ENCODE measurements at places on chromosomes 16 and 17. TPM values are rescaled to one million over a fixed set of nuclear protein-coding genes. Genes with fewer than 3 reads are reported as not detected.
A peak's percentile ranks its signal among the peaks of the same experiment; 100 is the strongest.

DNA sequence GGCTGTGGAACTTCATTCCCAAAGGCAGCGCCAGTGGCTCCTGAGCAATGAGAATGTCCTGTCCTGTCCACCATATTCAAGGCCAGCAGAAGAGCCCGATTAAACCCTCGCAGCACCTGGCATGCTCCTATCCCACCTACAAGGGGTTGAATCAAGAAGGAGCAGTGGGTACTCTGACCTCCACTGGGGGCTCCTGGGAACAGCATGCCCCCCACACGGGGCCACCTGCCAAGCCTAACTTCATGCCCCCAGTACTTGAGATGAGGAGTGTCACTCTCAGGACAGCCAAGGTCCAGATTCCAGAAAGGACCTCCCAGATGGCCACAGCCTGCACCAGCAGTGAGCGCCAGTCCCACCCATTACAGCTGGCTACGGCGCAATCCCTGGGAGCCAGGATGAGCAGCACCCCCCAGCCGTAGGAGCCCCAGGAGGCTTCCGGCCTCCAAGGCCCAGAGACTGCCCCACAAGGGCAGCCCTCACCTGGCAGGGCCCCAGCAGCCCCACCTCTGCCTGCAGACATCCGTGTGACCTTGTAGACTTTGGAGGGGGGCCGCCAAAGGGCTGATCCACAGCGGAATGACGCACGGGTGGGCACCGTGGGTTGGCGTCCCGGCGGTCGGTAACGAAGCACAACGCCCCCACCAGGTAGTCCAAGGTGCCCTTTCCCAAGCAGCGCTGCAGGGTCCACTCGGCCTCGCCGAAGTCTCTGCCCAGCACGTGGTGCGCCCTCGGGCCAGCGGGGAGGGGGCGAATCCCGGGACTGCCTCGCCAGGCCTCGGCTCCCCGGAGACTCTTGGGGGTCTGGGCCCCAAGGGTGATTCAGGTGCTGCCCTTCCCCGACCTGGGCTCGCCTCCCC is 1.0 kb upstream of the MPDU1 start:
- peak overlapping the region; percentile 96 for H3K27ac ChIP-seq
- DNase-seq: peak; percentile 46
- H3K27me3 ChIP-seq: no peaks in the 10 kb centered on the region
- peak overlapping the region; percentile 98 for H3K4me3 ChIP-seq
- H3K36me3 ChIP-seq: peaks cover 48% of the 10 kb centered on the region

GRCh38 chr17:44345454-44346026 is 438 bp downstream of the GRN start:
- peak overlapping the region; percentile 82 for H3K4me3 ChIP-seq
- H3K27me3 ChIP-seq: no peaks in the 10 kb centered on the region
- H3K27ac ChIP-seq: no peak overlapping the region
- DNase-seq: peak; percentile 88
- no peaks in the 10 kb centered on the region for H3K36me3 ChIP-seq

DNA sequence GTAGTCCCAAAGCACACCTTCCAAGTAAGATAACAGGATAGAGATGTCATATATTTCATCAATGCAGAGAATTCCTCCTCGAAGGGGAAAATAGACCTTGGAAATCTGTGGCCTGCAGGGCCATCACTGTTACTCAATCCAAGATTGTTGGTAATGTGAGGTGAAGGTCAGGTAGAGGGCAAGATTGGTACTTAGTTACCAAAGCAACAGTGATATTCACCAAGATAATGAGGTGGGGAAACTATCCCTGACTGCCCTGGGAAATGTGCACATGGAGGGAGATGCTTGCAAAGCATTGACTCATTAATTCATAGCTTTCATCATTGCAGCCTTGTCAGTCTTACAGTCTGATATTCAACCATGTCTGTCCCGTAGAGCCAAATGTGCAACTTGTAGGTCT is 234.1 kb upstream of the MON1B start:
- H3K27ac ChIP-seq: no peak overlapping the region
- no peak overlapping the region for H3K4me3 ChIP-seq
- H3K27me3 ChIP-seq: no peaks in the 10 kb centered on the region
- DNase-seq: no peak
- no peaks in the 10 kb centered on the region for H3K4me1 ChIP-seq
- no peaks in the 10 kb centered on the region for H3K36me3 ChIP-seq

- no peak for DNase-seq
- H3K4me3 ChIP-seq: no peak overlapping the region
- no peaks in the 10 kb centered on the region for H3K36me3 ChIP-seq
- H3K4me1 ChIP-seq: no peaks in the 10 kb centered on the region
- H3K27me3 ChIP-seq: no peaks in the 10 kb centered on the region
These were observed 299.8 kb upstream of the SALL1 start for GRCh38 chr16:51450909-51451308.

- no peak for DNase-seq
- no peaks in the 10 kb centered on the region for H3K27me3 ChIP-seq
- no peak overlapping the region for H3K27ac ChIP-seq
- no peak overlapping the region for H3K4me3 ChIP-seq
These were observed 18.6 kb upstream of the MED13 start for GRCh38 chr17:62083651-62084050.

GRCh38 chr17:78438271-78438691 is 59.8 kb downstream of the PGS1 start:
- no peaks in the 10 kb centered on the region for H3K4me1 ChIP-seq
- DNase-seq: no peak
- H3K27ac ChIP-seq: no peak overlapping the region
- H3K4me3 ChIP-seq: no peak overlapping the region

- H3K27me3 ChIP-seq: no peaks in the 10 kb centered on the region
- no peaks in the 10 kb centered on the region for H3K4me1 ChIP-seq
- no peak overlapping the region for H3K4me3 ChIP-seq
- DNase-seq: peak; percentile 32
- no peak overlapping the region for H3K27ac ChIP-seq
These were observed 35.8 kb downstream of the GP2 start for GRCh38 chr16:20291208-20292206.

- H3K36me3 ChIP-seq: no peaks in the 10 kb centered on the region
- H3K4me1 ChIP-seq: no peaks in the 10 kb centered on the region
- no peak overlapping the region for H3K27ac ChIP-seq
- no peaks in the 10 kb centered on the region for H3K27me3 ChIP-seq
- no peak for DNase-seq
These were observed 44.0 kb downstream of the MYH3 start for GRCh38 chr17:10612957-10613744.

GRCh38 chr17:28871056-28871579 is 16.3 kb downstream of the ERAL1 start:
- no peak overlapping the region for H3K4me3 ChIP-seq
- H3K27ac ChIP-seq: no peak overlapping the region
- H3K36me3 ChIP-seq: no peaks in the 10 kb centered on the region

DNA sequence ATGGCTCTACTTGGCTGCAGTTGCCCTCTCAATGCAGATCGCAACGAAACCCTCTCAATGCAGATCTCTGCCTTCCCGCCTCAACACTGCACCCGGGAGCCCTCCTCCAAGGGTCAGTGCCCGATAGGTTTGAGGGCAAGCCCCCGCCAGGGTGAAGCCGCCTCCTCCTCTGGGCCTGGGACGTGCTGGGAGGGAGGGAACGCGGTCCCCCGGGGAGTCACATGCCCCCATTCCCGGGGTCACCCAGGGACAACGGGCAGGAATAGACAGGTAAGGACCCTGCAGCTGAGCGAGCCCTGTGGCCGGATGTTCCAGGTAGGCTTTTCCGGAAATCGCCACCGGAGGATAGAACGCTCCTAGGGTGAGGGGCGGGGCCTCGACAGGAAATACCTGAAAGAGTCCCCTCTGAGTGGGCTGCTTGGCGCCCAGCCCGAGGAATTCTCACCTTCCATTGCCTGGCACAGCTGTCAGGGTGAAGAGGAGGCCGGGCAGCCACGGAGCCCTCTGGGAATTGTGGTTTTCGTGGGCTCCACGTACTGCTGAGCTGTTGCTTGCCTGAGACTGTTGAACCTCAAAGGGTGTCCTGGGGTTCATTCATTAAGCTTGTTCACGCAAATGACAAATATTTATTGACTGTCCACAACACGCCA is 12.8 kb downstream of the ZNF174 start:
- no peak for DNase-seq
- H3K27ac ChIP-seq: no peak overlapping the region
- H3K4me1 ChIP-seq: no peaks in the 10 kb centered on the region
- H3K4me3 ChIP-seq: no peak overlapping the region
- H3K27me3 ChIP-seq: no peaks in the 10 kb centered on the region
- H3K36me3 ChIP-seq: peaks cover 36% of the 10 kb centered on the region

- no peak overlapping the region for H3K27ac ChIP-seq
- H3K4me3 ChIP-seq: no peak overlapping the region
- H3K36me3 ChIP-seq: peaks cover 19% of the 10 kb centered on the region
- H3K27me3 ChIP-seq: no peaks in the 10 kb centered on the region
- H3K4me1 ChIP-seq: no peaks in the 10 kb centered on the region
These were observed 13.7 kb upstream of the LGALS3BP start for GRCh38 chr17:78993241-78993956.

DNA sequence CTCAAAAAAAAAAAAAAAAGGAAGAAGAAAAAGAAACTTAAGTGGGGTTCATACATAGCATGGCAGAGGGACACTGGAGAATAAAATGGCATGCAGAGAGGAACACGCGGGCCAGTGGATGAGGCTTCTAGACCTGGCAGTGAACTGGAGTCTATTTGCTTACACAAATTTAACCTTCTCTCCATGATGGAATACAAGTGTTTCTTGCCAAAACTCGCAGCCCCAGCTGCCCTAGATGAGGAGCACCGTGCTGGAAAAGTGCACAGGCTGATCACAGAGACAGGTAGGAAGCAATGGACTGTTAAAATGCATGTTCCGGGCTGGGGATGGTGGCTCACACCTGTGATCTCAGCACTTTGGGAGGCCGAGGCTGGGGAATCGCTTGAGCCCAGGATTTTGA is 9.3 kb downstream of the SSTR2 start:
- no peak overlapping the region for H3K4me3 ChIP-seq
- DNase-seq: no peak
- H3K36me3 ChIP-seq: peaks cover 17% of the 10 kb centered on the region
- H3K4me1 ChIP-seq: peaks cover 10% of the 10 kb centered on the region
- no peaks in the 10 kb centered on the region for H3K27me3 ChIP-seq

- H3K36me3 ChIP-seq: no peaks in the 10 kb centered on the region
- peak overlapping the region; percentile 93 for H3K4me3 ChIP-seq
- no peaks in the 10 kb centered on the region for H3K27me3 ChIP-seq
- DNase-seq: peak; percentile 99
- H3K27ac ChIP-seq: no peak overlapping the region
- H3K4me1 ChIP-seq: no peaks in the 10 kb centered on the region
These were observed 2.3 kb upstream of the NT5M start for GRCh38 chr17:17300624-17301568.

- H3K27ac ChIP-seq: no peak overlapping the region
- H3K36me3 ChIP-seq: peaks cover 3% of the 10 kb centered on the region
- DNase-seq: no peak
- H3K4me1 ChIP-seq: peaks cover 3% of the 10 kb centered on the region
- no peak overlapping the region for H3K4me3 ChIP-seq
These were observed 141.6 kb downstream of the CCDC182 start for GRCh38 chr17:57603546-57603945.

GRCh38 chr17:43911904-43912303 is 4.6 kb upstream of the MPP2 start:
- no peaks in the 10 kb centered on the region for H3K27me3 ChIP-seq
- no peaks in the 10 kb centered on the region for H3K4me1 ChIP-seq
- H3K4me3 ChIP-seq: no peak overlapping the region
- no peaks in the 10 kb centered on the region for H3K36me3 ChIP-seq

DNA sequence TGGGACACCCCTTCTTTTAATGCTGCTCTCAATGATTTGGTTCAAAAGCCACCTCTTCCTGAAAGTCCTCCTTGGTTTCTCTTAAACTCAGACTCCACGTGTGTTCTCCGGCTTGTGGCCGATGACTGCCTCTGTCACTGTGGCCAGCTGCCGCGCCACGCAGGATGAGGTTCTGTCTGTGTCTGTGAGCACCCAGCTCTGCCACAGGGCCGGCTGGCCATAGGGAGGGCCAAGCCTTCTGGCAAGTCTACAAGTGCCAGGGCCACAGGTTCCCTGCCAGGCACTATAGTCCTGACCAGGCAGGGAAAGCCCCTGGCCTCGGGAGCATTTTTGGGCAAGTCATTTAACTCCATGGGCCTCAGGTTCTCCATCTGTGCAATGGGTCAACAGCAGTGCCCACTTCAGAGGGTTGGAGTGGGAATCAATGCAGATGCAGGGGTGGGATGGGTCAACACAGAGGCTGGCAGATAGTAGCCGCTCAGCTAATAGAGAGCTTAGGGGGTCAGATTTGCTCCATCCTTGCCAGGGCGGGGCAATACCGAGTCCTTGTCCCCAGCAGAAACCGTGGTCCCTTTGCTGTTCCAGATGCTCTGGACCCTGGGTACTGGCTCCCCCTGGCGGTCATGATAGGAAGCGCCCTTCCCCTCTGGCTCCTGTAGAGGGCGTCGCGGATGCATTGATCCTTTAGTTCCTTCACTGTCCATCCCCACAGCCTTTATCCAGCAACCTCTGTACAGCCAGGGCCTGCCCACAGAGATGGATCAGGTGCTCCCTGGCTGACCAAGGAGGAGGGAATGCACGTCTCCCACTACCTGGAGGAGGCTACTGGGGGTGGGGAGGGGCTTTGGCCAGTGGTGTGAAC is 19.3 kb upstream of the ADGRG3 start:
- H3K4me3 ChIP-seq: no peak overlapping the region
- no peaks in the 10 kb centered on the region for H3K36me3 ChIP-seq
- H3K27me3 ChIP-seq: no peaks in the 10 kb centered on the region
- no peak overlapping the region for H3K27ac ChIP-seq
- peak; percentile 88 for DNase-seq

GRCh38 chr16:70483426-70483825 is 29.0 kb downstream of the FCSK start:
- H3K27me3 ChIP-seq: no peaks in the 10 kb centered on the region
- no peaks in the 10 kb centered on the region for H3K4me1 ChIP-seq
- DNase-seq: no peak
- peaks cover 38% of the 10 kb centered on the region for H3K36me3 ChIP-seq
- no peak overlapping the region for H3K27ac ChIP-seq

KRT34 gene
- total RNA-seq: not detected

BFAR gene
- total RNA-seq: 91.7 TPM

HSF4 gene
- 1.2 TPM for total RNA-seq

SLC16A6 gene
- 0.33 TPM for total RNA-seq

LHX1 gene
- total RNA-seq: 0.22 TPM

CFAP97D1 gene
- total RNA-seq: not detected

IKZF3 gene
- 0.31 TPM for total RNA-seq

PRSS53 gene
- 2.8 TPM for total RNA-seq

CNEP1R1 gene
- 15.3 TPM for total RNA-seq

All from H9 (cell line).